ENCODE measurements at places on chromosomes 2 and 18.

- no peak for DNase-seq
Measured at GRCh38 chr2:64424416-64424987, 29.5 kb upstream of the LGALSL start.

DNA sequence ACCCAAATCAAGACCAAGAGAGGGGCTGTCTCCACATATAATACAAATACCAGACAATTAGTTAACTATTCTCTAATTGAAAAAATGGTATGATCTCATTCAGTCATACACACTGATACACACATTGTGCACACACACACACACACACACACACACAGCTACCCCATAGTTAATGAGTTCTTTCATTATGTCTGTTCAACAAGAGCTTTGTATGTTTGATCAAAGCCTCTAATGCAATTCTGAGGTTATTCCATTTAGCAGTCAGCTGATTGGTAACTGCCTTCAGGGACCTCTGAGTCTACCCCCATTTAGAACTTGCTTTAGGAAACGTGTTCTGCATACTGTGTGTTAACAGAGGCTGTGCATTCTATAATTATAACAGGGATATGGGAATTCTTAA is 741.4 kb upstream of the LRRTM4 start:
- DNase-seq: no peak

- DNase-seq: no peak
Measured at GRCh38 chr2:47016172-47016913, 100.7 kb upstream of the MCFD2 start.

DNA sequence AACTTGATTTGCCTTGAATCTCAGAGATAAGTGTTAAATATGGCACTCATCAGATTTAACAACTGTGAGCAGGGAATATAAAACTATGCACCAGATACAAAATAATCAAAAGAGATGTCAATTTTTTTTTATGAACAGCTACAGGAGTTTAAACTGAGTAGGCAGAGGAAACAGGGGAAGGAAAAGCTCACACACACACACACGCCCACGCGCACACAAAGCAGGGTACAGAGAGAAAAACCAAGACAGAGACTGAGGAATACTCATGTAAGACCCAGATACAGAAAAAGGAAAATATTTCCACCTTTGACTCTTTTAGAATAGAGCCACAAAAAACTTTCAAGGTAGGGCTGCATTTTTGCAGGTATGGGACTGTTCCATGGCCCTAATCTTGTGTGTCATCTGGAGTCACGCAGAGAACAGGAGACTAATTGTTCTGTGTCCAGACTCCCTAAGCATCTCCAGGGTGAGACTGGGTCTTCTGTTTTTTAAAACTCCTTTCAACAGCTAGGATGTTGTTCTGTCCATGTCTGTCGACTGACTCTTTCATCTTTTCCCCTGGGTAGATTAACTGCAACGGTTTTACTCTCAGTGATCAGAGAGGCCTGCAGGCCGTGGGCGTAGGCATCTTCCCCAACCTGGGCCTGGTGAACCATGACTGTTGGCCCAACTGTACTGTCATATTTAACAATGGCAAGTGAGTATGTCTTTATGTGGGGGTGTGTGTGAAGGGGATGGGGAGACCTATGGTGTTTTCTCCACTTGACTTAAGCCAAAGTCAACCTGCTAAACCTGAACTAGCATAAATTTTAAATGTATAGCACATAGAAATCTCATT is 23.0 kb downstream of the SMYD1 start:
- DNase-seq: peak; percentile 4

GRCh38 chr2:234730066-234730640 is 221.7 kb upstream of the SH3BP4 start:
- no peak for DNase-seq

DNA sequence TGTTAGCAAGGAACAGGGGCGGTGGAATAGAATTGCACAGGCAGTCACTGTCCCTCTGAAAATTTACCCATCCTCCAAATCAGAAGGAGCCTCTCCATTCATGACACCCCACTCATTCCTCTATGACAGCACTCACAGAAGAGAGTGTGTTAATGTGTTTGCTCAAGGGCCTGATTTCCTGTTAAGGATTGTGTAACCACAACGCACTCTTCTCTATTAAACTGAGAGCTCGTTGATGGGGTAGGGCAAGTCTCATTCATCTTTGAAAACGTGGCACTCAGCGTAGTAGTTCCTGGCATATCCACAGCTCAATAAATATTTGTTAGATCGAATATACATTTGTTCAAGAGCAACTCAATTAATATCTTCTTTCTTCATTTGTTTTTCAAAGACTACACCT is 106.4 kb downstream of the VAPA start:
- DNase-seq: no peak

DNA sequence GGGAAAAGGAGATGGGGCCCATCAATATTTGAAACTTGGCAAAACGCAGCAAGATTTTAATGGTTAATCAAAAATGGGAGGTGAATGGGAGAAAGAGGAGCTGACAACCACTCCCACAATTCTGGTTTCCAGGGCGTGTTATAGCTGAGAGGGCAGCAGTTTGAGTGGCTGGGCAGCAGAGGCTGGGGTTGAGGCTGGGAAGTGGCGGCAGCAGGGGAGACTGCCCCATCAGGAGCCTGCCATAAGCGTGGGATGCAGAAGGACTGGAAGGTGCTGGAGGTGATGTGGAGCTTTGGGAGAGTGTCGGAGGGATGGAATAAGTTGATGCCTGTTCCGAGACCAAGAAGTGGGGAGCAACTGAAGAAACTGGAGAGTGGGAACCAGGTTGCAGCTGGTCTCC is 48.9 kb upstream of the SH3RF3 start:
- DNase-seq: no peak

- no peak for DNase-seq
Measured at GRCh38 chr2:76998152-76998551, 524.0 kb downstream of the LRRTM4 start.

DNA sequence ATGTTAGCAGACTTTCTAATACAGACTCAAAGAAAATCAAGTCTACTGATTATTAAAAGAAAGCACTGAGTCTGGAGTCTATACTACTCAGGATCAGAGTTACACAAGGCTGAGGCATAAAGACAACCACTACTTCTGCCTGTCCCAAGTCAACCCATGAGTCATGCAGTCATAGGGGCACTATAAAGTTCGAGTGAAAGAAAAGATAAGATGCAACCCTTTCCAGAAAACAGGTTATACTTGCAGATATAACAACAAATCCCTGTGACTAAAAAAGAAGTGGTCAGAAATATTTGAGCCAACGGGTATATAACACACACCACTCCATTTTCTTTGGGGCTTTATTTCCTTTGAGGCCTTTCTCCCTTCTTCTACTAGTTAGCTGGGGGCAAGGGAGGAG is 18.6 kb upstream of the SCRN3 start:
- DNase-seq: no peak

DNA sequence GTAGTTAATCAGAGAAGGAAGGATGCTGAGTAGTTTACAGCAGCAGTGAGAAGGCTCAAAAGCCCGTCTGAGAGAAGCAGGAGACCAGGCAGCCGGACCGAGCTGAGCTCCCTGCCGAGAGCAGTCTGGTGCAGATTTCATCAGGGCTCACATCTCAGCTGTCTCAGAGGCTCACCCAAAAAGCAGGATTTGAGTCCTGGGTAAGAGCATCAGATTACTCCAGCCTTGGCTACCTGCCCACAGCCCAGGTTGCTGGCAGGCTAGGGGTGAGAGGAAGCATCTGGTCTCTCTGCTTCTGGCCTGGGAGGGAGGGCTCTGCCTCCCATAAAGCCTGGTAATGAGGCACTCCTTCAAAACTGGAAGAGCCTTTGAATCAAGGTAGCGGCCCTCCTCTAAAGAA is 140.5 kb downstream of the ST6GAL2 start:
- no peak for DNase-seq

GRCh38 chr2:30796699-30797098 is 10.5 kb downstream of the CAPN13 start:
- no peak for DNase-seq

DNA sequence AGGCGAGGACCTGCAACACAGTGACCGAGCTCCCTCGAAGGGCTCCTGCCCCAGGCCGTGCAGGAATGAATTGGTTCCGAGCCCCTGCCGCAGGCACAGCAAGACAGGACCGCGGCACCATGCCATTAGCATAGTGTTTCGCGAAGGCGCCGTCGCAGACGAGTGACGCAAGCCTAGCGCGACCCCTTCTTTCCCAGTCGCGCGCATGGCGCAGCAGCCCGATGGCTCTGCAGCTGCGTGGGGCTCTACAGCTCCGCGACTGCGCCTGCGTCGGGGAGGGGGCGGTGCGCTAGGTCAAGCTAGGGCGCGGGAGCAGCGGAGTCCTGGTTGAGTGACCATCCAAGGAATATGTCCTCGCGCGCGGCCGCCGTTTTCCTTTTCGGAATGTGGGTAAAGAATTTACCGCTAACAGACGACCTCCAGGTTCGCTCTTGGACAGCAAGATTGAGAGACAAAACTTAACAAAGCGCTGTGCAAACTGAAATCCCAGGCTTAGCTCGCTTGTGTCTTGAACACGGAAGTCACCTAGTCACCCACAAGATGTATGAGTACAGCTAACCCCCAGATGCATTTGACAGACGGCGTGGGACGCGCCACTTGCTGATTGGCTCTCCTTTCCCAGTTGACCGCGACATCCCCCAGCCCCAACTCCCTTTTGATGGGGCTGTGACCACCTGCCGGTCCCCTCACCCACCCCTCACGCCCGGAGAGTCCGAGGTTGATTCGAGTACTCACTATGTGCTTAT is at the start of gene TRMT61B:
TSS of gene TRMT61B (minus strand) at position 164 of the 746 bp plus-strand sequence. CDS start at position 132, 32 bp downstream.
- peak; percentile 96 for DNase-seq

GRCh38 chr2:110221938-110222337 is 9.6 kb upstream of the MTLN start:
- no peak for DNase-seq

- DNase-seq: no peak
Measured at GRCh38 chr2:119155633-119156032, 2.9 kb downstream of the C1QL2 start.

DNA sequence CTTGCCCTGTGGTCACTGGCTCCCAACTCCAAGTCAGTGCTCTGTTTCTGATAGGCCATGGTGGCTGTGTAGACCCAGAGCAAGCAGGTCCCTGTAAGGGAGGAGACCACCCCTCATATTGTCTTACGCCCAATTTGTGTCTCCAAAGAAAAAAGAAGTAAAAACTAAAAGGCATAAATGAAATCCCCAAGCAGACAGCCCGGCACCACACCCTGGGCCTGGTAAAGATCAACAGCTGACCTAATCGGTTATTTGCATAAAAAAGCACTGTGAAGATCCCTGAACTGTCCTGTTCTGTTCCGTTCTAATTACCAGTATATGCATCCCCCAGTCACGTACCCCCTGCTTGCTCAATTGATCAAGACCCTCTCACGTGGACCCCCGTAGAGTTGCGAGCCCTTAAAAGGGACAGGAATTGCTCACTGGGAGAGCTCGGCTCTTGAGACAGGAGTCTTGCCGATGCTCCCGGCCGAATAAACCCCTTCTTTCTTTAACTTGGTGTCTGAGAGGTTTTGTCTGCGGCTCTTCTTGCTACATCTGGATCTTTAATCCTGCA is 364.1 kb upstream of the HS6ST1 start:
- DNase-seq: no peak

DNA sequence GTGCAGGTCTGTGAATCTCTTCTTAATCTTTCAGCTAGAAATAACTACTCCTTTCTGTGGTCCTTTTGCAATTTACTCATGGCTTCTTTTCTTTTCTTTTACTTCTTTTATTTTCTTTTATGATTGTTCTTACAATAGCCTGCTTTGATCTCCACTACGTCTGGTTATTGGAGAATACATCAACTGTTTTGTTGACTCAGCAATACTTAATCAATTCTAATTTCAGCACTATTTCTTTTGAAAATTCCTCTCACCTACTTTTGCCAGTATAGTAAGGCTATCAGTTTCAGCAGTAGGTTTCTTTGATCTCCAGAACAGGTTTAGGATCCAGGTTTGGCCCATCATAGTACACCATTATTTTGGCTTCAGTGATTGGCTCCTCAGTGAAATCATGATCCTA is 111.8 kb upstream of the DPP10 start:
- no peak for DNase-seq

DNA sequence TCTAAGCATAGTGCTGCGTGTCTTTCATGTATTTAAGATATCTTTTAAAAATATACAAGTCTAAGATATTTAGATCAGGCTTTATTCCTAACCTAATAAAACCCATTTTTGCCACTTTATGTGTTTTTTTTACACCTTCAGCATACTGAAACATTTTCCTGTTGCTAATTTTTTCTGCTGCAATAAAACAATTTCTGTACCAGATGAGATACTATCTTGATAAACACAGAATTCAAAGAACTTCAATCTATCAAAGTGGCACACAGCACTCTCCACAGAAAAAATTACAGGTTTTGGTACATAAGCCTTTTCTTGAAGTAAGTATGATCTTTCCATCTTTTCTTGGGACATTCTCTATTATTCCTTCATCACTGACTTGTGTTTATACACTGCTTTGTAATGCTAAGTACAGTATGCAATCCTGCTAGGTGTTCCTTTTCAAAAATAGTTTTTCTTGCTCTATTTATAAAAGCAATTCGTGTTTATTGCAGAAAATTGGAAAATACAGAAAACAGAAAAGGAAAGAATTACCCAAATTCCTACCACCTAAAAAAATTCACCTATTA is 16.2 kb downstream of the REV1 start:
- no peak for DNase-seq

DNA sequence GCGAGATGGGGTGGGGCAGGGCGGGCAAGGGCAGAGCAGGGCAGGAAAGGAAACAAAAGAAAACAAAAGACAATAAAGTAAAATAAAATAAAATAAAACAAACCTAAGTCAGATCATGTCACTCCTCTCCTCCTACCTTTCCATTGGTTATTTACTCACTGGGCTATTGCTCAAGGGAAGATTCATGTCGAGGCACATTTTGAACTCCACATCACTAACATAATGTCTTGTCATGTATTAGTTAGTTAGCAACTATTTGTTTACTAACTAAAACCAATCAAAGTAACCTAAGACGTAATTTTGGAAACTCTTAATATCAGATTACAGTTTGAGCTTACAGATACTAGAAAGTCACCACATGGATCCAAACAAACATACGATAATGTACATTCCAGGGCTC is 2.2 kb downstream of the C1D start:
- DNase-seq: no peak

DNA sequence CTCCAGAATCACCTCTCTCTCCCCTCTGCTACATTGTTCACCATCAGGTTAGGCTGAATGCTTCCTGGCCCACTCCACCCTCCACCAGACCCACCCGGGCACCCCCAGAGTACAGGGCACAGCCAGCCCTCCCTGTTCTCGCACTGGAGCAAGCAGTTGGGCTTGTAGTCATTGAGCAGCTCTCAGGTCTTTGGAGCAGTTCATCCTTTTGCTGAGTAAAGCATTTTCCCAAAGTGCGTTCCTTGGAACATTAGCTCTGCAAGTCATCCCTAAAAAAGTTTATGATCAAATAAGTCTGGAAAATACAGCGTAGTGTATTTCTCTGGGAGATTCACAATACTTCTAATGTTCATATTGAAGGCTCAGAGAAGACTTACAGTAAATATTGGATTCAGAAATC is 103.5 kb upstream of the DAPL1 start:
- no peak for DNase-seq

GRCh38 chr2:38092196-38092902 is 16.4 kb upstream of the CYP1B1 start:
- DNase-seq: no peak

- no peak for DNase-seq
Measured at GRCh38 chr2:215615803-215616174, 179.9 kb upstream of the FN1 start.

- DNase-seq: no peak
Measured at GRCh38 chr2:27320958-27321543, 1.8 kb downstream of the MPV17 start.

- DNase-seq: no peak
Measured at GRCh38 chr2:182855376-182855775, 11.1 kb downstream of the FRZB start.

- DNase-seq: no peak
Measured at GRCh38 chr2:237180987-237181386, 95.3 kb downstream of the COPS8 start.

- DNase-seq: no peak
Measured at GRCh38 chr2:190205657-190206056, 114.0 kb downstream of the HIBCH start.

All from activated T-cell treated with anti-CD3 and anti-CD28 coated beads for 24 hours (primary cell).